ENCODE measurements at places on chromosomes 13 and 19.

DNA sequence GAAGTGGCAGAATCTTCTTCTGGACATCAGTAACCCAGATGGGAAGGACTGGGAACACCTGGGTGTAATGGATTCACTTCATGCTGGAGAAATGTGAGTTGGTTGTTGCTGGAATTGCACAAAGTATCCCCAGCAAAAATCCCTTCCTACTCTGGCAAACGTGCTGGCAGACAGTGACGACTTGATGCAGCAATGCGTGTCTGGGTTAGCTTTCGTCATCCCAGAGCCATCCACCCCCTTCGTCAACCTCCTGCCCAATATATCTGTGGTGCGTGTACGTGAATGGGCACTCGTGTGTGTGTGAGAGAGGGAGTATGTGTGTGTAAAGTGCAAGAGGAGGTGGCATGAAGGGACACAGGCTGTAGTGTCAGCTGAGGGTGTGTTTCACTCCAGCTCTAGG is 70.9 kb downstream of the TM9SF2 start:
- no peak for DNase-seq

DNA sequence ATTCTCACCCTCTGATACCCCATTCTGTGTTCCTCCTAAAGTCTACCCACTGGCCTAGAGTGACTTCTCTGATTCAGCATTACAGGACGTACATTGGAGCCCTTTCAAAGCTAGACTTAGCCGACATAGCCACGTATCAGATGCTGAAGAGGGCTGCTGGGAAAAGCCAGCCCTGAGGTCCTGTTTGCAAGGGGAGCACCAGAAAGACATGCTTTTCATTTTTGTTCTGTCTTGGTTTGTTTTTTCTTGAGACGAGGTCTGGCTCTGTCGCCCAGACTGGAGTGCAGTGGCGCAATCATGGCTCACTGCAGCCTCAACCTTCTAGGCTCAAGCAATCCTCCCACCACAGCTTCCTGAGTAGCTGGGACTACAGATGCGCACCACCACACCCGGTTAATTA is 6.3 kb upstream of the ZSWIM4 start:
- DNase-seq = no peak

DNA sequence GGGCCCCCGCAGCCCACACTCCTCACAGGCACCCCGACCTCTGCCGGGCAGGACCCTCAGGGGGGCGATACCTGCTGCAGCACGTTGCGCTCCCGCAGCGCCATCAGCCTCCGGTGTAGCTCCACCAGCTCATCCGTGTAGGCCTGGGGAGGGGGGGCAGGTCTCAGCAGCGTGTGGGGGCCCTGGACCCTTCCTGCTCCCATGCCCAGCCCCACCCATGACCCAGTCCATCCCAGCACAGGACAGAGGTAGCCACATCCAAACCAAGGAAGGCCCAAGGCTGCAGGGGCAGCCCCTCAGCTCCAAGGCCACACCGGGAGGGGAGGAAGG is 66.5 kb downstream of the MLLT1 start:
- DNase-seq = no peak

- no peak for DNase-seq
Observed at GRCh38 chr19:13717194-13717643, 47.1 kb upstream of the MRI1 start.

- DNase-seq = peak; percentile 53
Observed at GRCh38 chr19:34432797-34433196, 4.6 kb downstream of the UBA2 start.

- DNase-seq = peak; percentile 13
Observed at GRCh38 chr13:40979232-40979631, 39.9 kb downstream of the ELF1 start.

- no peak for DNase-seq
Observed at GRCh38 chr13:81140675-81141074, 799.7 kb upstream of the SPRY2 start.

DNA sequence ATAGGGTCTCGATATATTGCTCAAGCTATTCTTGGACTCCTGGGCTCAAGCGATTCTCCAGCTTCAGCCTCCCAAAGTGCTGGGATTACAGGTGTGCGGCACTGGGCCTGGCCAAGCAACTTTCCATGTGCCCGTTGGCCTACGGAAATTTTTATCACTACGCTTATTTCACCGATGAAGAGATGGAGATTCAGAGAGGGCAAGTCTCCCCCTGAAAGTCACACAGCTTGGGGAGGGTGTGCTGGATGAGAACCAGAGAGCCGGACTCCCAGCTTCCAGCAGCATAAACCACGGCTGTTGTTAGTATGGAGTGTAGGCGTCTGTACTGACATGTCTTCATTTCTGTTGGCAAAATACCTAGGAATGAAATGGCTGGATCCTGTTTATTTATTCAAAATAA is 11.8 kb upstream of the GNA11 start:
- DNase-seq = no peak

- no peak for DNase-seq
Observed at GRCh38 chr13:106551350-106551749, 15.9 kb upstream of the EFNB2 start.

DNA sequence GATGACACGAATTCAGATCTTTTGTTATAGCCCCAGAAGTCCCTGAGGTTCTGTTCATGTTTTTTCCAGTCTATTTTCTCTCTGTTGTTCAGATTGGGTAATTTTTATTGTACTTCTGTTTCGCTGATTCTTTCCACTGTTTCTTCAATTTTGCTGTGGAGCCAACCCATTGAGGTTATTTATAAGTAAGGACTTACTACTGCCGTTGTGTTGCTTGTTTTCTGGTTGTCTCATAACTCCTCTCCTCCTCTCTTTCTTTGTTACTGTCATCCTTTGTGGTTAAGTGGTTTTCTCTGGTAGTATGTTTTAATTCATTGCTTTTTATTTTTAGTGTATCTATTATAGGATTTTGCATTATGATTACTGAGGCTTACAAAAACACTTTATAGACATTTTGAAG is 48.7 kb upstream of the GAS6 start:
- no peak for DNase-seq

- DNase-seq = no peak
Observed at GRCh38 chr19:54420383-54421168, 5.3 kb downstream of the TTYH1 start.

DNA sequence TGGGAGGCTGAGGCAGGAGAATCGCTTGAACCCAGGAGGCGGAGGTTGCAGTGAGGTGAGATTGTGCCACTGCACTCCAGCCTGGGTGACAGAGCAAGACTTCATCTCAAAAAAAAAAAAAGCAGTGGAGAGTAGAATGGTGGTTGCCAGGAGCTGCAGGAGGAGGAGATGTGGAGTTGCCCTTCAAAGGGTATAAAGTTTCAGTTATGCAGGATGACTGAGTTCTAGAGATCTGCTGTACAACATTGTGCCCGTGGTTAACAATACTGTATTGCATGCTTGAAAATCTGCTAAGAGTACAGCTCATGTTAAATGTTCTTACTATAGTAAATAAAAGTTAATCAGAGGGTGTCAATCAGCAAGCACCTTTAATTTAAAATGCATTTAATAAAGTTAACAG is 28.4 kb upstream of the LATS2 start:
- no peak for DNase-seq

DNA sequence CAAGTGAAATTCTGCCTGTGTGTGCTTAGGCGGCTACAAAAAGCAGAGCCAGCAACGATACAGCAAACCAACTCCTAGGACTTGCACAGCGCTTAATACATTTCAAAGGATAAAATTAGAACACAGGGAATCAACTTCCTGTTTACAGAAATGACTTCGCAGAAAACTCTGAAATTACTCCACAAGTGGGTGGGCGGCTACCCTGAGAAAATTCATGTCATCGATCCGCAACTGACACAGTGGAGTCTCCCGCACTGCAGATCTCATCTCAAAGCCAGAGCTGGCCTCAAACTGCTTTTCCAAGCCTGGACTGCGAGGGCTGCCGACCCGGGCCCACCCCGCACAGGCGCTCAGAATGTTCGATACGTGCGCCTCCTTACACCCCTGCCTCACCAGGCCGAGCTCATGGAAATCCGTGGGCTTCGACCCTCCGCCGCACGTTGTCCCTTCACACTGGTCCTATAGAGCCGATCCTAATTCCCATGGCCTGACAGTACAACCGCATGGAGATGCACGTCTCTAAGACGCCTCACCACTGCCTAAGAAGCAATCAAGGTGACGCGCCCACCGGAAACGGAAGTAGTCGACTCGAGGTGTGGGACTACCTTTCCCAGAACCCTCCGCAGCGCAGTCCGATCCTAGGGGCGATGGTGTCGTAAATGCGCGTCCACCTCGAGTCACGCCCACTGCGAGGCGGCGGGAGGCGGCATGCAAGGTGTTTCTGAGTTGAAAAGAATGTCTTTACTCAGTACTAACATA is at the start of gene ZNF229:
TSS of gene ZNF229 (minus strand) at position 557 of the 759 bp plus-strand sequence. CDS start 5,625 bp downstream, outside the sequence.
- peak; percentile 90 for DNase-seq

DNA sequence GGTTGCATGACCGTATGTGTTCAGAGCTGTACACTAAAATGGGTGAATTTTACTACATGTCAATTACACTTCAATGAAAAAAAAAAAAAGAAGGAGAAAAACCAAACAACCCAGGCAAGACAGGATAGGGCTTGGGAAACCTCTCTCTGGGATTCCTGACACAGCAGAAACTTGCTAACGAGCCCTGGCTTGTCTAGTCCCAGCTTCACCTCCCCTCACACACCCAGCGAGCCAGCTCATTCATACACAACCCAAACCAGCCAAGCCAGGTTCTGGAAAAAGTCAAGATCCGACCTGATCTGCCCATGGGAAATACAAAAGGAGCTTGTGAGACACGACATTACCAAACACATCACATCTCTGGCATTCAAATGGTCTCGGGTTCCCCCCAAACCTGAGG is 3.7 kb upstream of the TECR start:
- DNase-seq = no peak

DNA sequence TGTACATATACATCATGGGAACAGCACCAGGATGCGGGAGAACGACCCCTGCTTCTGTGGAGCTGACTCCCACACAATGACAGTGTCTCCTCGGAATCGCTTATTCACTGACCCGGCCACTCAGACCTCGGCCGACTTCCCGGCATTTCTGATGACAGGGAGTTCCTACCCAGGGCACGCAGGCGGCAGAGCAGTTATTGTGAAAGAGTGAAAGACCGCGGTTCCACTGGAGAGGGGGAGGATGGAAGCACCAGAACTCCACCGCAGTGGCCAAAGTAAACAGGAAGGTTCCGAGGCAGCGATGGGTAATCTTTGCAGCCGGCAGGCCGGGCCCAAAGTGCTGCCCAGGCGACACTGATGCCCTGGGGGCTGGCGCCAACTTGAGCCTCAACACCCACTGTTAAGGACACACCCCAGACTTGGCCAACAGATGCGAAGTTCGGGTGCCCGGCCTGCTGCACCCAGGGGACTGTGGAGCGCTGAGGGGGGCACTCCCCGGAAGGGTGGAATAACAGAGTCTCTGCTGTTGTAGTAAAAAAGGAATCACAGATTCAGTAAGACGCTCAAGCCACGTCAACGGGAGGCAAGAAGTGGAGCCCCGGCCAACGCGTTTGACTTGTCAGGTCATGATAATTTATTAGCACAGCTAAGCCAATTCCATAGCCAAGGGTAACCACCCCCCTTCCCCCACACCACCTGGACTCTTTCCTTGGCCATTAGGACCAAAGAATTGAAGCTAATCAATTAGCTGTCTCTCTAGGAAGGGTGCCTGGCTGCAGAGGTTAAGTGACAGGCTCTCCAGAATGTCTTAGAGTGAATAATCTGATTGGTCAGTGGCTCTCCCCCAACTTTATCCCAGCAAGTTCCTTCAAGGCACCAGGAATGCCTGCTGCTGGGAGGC is 5.8 kb downstream of the MLLT1 start:
- DNase-seq = peak; percentile 83

DNA sequence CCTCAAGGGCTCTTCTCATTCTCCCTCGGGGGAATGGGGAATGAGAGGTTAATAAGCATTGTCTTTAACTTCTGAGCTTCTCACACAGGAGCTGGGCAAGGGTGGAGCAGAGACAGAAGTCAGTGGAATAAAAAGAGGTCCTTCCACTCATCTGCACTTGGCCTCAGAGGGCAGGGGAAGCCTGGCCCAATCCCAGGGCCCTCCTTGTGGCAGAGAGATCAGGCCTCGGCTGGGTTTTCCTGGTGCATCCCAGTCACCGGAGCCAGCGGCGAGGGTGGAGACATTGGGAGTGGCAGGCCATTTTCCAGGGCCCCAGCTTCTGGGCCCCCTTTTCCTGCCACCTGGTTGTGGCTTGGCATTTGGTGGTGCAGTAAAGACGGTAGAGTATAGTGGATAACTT is 10.6 kb downstream of the CALM3 start:
- no peak for DNase-seq

- DNase-seq = peak; percentile 86
Observed at GRCh38 chr13:106083620-106084350, 451.7 kb downstream of the EFNB2 start.

- no peak for DNase-seq
Observed at GRCh38 chr19:51111606-51112005, 3.4 kb upstream of the CTU1 start.

DNA sequence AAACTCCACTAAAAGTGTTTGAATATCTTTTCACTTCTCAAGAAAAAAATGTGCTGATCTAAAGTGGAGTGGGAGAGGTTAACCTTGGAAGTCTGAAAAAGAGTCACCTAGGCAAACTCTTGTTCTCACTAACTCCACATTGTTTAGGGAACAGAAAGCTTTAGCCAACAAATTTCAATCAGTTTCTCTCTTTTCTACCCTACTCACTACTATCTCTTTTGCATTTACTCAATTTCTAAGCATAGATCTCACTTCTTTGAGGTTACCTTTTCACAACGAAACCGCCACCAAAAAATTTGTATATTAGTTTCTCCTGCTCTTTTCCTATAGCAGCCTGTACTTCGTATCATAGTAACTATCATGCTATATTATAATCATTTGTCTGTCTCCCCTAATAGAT is 6.3 kb downstream of the NHLRC3 start:
- DNase-seq = no peak

GRCh38 chr19:35729763-35730162 is 12.0 kb downstream of the KMT2B start:
- DNase-seq = no peak

- DNase-seq = peak; percentile 38
Observed at GRCh38 chr13:50073340-50073739, 58.1 kb downstream of the KCNRG start.

- no peak for DNase-seq
Observed at GRCh38 chr19:35986664-35987570, 8.1 kb upstream of the SDHAF1 start.

DNA sequence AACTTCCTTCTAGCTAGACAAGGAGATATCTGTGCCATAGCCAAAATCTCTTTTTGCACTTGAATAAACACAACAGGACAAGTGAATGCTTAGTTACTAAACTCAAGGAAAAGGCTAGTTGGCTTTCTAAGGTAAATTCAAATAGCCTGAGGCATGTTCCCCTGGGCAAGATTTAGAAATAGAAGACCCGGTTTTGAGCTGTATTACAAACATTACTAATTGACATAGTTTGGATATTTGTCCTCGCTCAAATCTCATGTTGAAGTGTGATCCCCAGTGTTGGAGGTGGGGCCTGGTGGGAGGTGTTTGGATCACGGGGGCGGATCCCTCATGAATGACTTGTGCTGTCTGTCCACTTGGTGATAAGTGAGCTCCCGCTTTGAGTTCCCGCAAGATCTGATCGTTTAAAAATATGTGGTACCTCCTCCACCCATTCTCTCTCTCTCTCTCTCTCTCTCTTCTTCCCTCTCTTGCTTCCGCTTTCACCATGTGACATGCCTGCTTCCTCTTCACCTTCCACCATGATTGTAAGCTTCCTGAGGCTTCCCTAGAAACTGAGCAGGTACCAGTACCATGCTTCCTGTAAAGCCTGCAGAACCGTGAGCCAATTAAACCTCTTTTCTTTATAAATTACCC is 3.9 kb upstream of the KBTBD6 start:
- no peak for DNase-seq

Data from endothelial cell of umbilical vein (primary cell).